ENCODE measurements at places on chromosomes 6 and 20. TPM values are rescaled to one million over a fixed set of nuclear protein-coding genes. Genes with fewer than 3 reads are reported as not detected.

Gene MROH8
- 3.4 TPM for total RNA-seq

DNA sequence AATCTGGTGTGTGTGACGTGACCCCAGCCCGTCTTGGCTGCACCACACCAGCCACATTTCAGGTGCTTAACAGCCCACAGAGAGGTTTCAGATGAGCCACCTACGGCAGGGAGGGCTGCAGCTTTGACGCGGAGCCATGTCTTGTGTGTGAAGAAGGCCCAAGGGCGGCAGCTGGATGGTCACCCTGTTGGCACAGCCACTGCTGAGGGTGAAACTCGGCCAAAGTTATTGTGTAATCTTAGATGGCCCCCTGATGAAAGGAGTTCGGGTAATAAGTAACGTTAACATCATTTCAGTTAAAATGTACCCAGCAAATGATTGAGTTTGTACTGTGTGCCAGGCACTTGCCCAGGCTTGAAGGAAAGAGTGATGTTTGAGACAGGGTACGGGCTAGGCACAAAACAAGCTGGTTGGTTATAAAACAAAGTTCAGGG is 97.2 kb downstream of the SSR1 start:
- H3K4me3 ChIP-seq = no peak overlapping the region
- no peak for DNase-seq
- peaks cover 5% of the 10 kb centered on the region for H3K36me3 ChIP-seq
- H3K4me1 ChIP-seq = no peaks in the 10 kb centered on the region
- no peaks in the 10 kb centered on the region for H3K27me3 ChIP-seq

DNA sequence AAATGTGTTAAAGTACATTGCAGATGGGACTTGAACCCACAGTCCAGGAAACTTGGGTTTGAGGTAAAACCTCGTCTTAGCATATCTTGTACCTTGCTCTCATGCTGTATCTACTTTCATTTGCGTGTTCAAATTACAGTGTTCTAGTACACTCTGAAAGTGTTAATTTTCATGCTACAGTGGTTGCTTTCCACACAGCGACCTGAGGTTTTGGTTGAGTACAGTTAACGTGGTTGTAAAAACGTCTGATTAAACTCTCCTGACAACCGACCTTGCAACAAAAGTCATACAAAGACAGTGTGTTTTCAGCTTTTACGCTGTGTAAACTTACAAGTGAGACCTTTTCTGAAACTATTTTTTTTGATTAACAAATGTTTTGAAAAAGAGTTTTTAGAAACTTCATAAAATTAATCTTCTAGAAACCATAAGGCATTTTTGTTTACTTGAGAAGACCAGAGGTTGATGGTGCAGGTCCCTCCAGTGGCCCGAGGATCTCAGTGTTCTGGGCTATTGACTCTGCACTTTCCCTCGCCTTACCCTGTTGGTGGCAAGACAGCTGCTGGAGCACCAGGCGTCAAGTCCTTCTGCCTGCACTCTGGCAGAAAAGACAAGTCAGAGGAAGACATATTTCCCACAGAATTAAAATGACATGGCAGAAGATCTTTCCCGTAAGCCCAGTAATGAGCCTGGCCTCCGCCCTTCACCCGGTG is 334.0 kb downstream of the THBS2 start:
- no peaks in the 10 kb centered on the region for H3K27me3 ChIP-seq
- no peak for DNase-seq
- H3K4me3 ChIP-seq = no peak overlapping the region
- H3K36me3 ChIP-seq = no peaks in the 10 kb centered on the region

- H3K36me3 ChIP-seq = no peaks in the 10 kb centered on the region
- no peaks in the 10 kb centered on the region for H3K27me3 ChIP-seq
- no peak for DNase-seq
- no peak overlapping the region for H3K27ac ChIP-seq
- no peak overlapping the region for H3K4me3 ChIP-seq
These were observed 22.8 kb downstream of the FYN start for GRCh38 chr6:111850295-111850937.

DNA sequence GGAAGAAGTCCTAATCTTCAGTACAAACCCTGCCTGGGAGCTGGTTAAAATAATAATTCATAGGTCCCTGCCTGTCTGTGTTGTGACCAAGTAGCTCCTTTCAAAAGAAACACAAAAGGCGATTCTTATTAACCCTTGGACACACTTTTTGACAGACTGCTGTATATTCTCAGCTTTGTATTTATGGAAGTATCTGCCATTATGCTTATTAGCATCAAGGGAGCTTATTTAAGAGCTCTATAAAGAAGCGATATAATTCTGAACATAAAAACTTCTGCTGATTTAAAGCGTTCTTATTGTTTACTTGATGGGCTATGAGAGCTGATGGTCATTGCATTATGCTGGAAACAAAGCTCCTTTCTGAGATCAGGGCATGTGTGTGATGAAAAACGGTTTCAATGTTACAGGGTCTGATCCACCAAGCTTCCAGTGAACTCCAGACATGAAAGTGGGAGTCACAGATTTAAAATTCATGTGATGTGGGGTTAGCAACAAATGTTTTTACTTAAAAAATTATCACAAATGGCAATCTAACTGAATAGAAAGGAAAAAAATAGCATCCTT is 181.8 kb upstream of the PDE10A start:
- H3K27me3 ChIP-seq = no peaks in the 10 kb centered on the region
- DNase-seq = no peak
- no peak overlapping the region for H3K4me3 ChIP-seq
- peaks cover 4% of the 10 kb centered on the region for H3K4me1 ChIP-seq

Gene PEDS1
- 22.6 TPM for total RNA-seq
